ENCODE measurements at places on chromosomes 7 and 10.

- DNase-seq: no peak
These were observed 70.8 kb downstream of the RBM33 start for GRCh38 chr7:155715111-155715805.

- no peak for DNase-seq
These were observed 10.2 kb downstream of the PLEKHA8 start for GRCh38 chr7:30038196-30038980.

- DNase-seq: no peak
These were observed 517 bp downstream of the ITGB1 start for GRCh38 chr10:32957341-32958084.

GRCh38 chr7:98211676-98212531 is 665 bp downstream of the BHLHA15 start:
- DNase-seq: no peak

DNA sequence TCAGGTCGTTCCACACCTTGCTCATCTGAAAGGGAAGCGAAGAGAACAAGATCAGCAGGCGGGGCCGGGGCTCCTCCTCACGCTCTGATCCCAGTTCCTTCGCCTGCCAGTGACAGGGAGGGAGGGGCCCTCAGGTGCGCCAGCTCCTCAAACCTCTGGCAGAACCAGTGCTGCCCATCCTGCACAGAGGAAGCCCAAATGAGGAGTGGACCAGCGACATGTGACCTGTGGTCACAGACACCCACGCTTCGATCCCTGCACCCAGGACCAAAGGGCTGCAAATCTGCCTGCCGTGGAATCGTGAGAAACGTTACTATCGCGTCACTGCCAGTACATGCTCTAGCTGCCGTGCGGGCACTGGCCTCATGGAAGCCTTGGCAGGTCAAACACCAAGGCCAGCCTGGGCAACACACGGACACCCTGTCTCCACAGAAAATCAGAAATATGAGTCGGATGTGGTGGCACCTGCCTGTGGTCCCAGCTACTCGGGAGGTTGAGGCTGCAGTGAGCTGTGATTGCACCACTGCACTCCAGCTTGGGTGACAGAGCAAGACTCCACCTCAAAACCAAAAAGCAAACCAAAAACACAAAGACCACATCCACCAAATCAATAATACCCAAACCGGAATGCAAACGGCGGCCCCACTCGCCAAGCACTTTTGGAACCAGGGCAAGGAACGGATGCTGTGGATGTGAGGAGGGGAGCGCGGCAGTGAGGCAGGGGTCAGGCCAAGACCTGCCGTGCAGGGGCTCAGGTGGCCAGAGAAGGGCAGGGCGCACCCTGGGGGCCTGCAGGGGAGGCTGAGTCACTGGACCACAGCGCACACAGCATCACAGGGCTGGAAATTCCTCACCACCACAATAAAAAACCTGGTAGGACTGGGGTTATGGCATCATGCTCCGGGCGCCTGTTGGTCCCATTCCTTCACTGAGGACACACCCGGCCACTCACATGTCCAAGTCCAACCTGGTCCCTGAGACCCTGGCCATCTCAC is 13.4 kb downstream of the NUDT1 start:
- DNase-seq: no peak

GRCh38 chr7:157507987-157508386 is 171.2 kb downstream of the DNAJB6 start:
- DNase-seq: no peak

GRCh38 chr7:23291957-23292560 is 7.1 kb upstream of the MALSU1 start:
- DNase-seq: no peak

- DNase-seq: no peak
These were observed 81.0 kb upstream of the FZD8 start for GRCh38 chr10:35723059-35723458.

DNA sequence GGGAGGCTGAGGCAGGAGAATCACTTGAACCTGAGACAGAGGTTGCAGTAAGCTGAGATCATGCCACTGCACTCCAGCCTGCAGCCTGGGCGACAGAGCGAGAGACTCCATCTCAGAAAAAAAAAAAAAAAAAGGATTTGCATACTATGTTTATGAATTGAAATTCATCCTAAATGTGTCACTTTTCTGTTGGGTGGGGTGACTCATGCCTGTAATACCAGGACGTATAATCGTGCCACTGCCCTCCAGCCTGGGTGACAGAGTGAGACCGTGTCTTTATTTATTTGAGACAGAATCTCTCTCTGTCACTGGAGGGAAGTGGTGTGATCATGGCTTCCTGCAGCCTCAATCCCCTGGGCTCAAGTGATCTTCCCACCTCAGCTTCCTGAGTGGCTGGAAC is 5.8 kb downstream of the ZNF212 start:
- no peak for DNase-seq

GRCh38 chr7:100860702-100861615 is 6.2 kb upstream of the TRIP6 start:
- no peak for DNase-seq

- no peak for DNase-seq
These were observed 95.2 kb downstream of the CLEC2L start for GRCh38 chr7:139618482-139619366.

DNA sequence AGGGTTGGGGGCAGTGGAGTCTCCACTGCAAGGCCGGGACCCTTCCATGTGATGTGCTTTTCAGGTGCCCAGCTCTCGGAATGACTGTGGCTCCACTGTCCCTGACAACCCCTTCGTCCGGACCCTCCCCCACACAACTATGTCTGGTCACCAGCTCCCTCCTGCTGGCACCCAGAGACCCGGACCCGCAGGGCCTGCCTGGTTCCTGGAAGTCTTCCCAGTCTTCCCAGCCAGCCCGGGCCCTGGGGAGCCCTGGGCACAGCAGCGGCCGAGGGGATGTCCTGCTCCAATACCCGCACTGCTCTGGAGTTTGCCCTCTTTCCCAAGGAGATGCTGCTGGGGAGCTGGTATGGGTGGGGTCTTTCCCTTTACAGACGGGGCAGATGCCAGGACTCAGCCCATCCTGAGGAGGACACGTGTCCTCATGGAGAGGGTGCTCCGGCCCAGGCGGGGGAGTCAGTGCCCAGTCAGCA is 5.5 kb downstream of the ATP6V0E2 start:
- DNase-seq: no peak

GRCh38 chr7:47327346-47327697 is 254.6 kb downstream of the TNS3 start:
- no peak for DNase-seq

DNA sequence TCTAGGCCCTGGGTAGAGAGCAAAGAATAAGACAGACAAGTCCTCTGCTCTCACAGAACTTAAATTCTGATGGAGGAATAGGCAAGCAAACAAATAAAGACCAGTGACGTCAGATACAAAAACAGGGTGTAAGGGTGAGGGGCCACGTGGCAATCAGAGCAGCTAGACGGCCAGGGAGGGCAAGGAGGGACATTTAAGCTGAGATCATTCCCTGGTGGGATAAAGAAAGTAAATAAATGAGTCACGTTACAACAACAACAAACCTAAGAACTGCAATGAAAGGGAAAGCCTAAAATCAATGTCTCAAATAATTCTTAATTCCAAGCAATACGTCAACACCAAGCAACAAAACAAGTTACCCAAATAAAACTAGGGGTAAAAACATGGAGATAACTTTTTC is 21.8 kb downstream of the STN1 start:
- DNase-seq: peak; percentile 77

GRCh38 chr7:1533547-1534329 is 3.2 kb downstream of the MAFK start:
- DNase-seq: no peak

- DNase-seq: no peak
These were observed 40.2 kb downstream of the PDSS1 start for GRCh38 chr10:26737730-26738129.

GRCh38 chr7:105352018-105352612 is 36.6 kb downstream of the SRPK2 start:
- DNase-seq: peak; percentile 74

DNA sequence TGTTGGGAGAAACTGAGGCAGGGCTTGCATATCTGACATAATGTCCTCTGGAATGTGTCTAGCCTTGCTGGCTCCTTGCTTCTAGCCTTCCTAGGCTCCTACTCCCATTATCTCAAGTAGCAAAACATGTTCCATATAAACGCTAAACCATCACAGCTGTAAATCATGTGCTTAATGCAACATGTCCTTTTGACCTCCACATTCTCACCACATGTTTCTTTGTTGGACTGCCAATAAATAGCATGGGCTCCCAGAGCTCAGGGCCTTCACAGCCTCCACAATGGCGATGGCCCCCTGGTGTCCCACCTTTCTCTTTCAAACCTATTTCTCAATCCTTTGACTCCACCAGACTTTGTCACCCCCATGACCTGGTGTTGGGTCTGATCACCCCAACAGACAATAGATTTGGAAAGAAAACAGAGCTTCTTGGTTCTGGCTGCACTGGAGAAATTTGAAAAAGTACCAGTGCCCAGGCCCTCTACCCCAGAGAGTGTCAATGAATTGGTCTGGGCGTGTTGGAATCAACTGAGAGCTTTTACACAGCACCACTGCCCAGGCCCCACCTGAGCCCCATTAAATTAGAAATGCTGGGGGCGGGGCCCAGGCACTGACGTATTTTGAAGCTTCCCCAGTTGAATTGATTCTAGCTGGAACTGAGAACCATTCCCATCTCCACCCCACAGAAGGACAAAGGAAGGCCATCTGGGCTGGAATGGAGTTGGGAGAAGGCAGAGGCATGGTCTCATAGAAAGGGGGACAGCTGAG is 41.3 kb upstream of the GGCT start:
- no peak for DNase-seq

GRCh38 chr7:68748934-68749900 is 849.1 kb upstream of the AUTS2 start:
- DNase-seq: no peak

DNA sequence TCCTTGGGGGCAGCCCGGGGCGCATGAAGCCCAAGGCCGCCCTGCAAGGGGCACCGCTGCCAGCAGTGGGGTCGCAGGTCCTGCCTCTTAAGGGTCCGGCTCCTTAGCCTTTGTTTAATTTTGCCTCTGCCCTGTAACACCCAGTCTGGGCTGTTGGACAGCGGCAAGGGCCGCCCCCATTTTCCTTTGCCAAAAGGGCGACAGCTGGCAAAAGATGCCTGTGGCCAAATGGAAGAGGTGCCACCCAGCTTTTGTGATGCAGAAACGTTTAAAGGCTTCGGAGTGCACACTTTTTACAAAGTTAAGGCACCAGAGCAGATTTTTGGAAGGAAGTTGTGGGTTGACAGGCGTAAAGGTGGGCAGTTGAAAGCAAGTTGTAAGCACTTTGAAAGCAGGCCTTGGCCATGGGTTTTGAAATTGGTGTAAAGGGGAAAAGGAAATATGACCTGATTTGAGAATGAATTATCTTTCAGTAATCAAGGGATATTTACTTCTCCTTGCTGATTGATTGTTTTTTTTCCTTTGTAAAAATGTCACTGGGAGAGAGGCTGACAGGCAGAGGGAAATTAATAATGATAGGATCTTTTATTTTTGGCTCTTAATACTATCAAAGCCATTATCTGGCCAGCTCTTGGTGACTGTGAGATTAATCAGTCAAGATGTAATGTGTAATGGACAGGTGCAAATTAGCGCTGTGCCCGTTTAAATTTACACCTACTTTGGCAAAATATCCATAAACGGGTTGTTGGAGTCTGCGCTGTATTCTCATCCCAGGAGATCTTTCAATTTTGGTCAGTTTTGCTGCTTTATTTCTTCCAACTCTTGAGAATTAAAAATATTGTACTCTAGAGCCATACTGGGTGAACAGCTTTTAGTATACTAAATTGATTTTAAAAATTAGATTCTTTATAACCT is 1.2 kb downstream of the CASD1 start:
- no peak for DNase-seq

GRCh38 chr10:42954766-42955492 is 121.9 kb upstream of the RET start:
- DNase-seq: no peak

DNA sequence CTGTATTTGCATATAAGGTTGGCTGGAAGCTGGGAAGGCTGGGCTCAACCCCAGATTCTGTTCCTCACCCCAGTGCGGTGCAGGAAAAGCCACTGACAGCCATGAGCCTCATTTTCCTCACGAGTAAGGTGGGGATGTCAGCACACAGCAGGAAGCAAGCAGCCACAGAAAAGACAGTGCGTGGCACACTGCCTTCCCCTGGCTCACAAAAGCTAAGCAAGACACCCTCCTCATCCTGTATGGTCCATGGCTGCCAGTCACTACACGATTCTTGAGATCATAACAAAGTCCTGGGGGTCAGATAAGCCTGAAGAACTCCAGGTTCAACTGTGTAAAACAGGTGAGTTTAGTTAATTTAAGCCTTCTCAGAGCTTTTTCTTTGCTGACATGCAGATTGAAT is 28.9 kb upstream of the DDC start:
- DNase-seq: no peak

GRCh38 chr10:32038777-32039176 is 17.4 kb downstream of the KIF5B start:
- DNase-seq: no peak

DNA sequence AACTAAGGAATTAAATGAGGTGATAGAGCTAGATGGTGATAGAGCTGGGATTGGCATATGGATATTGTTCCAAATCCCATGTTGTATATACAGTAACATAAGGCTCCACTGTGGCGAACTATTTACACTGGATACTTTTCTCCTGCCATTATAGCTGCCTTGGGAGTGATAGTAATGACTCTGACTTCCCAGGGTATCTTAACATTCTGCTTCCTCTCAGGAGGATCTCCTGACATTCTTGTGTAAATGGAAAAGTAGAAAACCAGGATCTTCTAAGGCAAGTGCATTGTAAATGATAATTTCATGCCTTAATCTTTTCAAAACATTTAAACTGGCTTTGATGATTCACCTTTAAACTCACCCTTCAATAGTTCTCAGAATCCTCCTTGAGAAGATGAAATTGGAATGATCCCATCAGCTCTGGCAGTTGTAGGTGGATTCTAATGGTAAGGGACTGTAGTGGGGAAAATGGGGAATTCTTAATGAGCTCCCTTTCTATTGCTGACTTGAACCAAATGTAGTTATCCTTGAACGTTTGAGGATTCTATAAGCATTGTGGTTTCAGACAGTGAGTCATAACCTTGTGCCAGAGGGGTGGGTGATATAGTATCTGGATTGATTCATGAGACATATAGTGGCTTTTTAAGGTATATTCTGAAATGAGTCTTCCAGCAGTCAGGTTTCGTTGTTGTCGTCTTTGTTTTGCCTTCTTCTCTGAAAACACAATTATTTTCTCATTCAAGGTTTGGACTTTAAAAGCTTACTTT is 450.0 kb downstream of the SUGCT start:
- DNase-seq: no peak

DNA sequence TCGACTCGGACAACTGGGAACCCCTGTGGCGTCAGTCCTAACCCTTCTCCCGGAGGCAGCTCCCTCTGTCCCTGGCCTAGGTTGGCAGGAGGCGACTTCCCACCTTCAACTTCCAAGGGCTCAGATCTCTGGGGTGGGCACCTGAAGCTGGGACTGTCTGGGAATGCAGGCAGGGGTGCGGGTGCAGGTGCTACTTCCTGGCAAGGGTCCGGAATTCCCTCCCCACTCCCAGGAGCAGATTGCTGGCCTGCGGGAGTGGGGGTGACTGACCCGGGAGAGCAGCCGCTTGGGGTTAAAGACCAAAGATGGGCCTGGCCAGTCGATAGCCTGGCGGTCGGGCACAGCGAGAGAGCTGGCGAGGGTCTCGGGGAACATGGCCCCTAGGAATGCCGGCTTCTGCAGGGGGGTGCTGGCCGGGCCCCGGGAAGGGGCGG is 387 bp downstream of the EPHA1 start:
- no peak for DNase-seq

- DNase-seq: no peak
These were observed 51.3 kb downstream of the USP6NL start for GRCh38 chr10:11560076-11560709.
